IPS-NIHi11 (cell line): ENCODE measurements at places on chromosomes 2 and 18.

DNA sequence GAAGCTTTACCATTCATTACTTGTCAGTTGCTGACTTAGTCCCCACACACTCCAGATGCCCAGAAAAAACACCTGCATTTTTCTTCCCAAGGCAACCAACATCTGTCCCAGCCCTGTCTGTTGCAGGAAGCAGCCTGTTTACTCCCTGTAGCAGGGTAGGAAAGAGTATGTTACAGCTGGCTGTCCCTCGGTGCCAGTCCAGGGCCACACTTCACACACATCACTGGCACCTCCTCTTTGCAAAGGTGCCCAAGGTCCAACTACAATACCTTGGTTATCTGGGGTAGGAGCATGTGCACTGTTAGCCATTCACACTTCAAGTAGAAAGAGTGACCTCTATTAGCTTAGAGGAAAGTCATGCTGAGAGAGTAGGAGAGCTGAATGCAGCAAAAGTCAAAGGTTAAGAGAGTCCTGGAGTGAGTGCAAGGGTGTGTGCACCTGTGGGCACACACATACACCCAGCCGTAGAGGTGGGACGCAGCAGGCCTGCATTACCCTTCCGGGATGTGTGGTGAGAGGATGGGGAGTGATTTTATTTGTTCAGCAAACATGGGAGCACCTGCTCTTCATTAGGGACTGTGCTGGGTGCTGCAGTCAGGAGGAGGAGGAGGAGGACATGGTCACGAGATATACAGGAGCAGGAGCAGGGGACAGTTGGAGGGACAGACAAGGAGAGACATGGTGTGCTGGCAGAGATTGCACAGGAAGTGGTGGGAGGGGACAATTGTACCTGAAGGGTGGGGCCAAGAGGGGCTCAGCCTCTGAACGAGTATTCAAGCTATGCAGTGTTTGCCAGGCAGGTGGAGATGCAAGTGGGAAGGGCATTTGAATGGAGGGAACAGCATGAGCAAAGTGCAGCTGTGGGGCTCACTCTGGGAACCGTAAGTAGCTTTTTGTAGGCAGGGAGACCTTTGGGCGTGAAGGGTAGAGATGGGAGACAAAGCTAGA, 69.8 kb downstream of the TSN start:
- DNase-seq, result no peak

DNA sequence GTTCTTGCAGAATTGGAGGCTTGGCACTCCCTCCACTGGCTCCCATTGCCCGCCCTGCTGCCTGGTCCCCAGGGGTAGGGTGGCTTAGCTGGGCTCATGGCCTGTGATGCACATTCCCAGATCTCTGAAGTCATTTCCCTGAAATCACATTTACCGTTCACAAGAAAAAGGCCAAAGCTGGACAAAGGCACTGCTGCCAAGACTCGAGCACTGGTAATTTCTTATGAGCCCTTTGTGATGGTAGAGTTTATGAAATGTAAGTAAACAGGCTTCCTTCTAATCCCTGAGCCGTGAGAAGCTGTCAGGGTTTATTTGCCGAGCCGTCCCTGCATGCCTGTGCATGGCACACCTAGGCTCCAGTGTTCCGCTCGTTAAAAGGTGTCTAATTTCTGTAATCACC, 247.2 kb upstream of the EPAS1 start:
- DNase-seq, result no peak

- DNase-seq, result no peak
Observed at GRCh38 chr2:67412424-67412823, 15.3 kb downstream of the ETAA1 start.

- DNase-seq, result no peak
Observed at GRCh38 chr18:48752478-48752877, 198.3 kb downstream of the SMAD7 start.

DNA sequence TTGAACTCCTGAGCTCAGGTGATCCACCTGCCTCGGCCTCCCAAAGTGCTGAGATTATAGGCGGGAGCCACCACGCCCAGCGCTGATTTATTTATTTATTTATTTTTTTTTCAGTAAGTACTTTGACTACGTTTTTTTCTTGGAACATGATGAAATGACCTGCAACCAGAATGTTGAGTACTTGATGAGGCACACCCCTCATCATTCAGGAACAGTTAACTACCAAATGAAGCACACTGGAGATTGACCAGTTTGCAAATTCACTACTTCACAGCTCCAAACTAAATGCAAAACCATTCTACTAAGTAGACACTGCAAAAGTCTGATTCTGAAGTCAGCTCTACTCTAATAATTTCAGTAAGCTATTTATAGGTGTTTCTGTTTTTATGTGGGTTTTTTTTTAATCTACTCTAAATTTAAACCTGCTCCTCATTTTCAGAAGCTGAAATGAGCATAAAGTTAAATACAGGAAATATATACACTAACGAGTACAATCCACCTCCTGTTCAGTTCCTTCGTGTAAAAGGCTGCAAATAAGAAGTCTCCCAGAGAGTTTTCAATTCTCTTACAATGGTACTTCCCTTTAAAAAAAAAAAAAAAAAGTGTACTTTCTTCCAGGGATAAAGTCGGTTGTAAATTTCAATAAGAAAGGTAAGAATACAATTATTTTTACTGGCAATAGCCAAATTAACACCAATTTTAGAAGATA, 1.4 kb downstream of the GFPT1 start:
- DNase-seq, result no peak

GRCh38 chr2:129735576-129735975, 243.9 kb upstream of the RAB6C start:
- DNase-seq, result no peak

DNA sequence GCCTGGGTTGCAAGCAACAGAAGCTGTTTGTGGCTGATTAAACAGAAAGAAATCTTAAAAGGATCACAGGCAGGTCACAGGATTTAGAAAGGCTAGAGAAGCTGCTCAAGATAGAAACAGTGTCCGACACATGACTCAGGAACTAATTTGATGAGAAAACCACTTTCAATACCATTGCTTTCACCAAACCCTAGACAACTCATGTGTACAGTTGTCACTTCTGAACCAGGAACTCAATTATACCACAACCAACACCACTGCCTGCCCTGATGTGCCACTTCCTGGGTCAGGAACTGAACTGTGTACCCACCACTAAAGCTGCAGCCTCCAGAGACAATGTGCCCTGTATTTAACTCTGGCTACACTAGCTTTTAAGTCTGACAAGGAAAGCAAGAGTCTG, 56.0 kb downstream of the TMEM247 start:
- DNase-seq, result no peak

GRCh38 chr2:144596073-144596871, 76.4 kb upstream of the ZEB2 start:
- DNase-seq, result no peak

DNA sequence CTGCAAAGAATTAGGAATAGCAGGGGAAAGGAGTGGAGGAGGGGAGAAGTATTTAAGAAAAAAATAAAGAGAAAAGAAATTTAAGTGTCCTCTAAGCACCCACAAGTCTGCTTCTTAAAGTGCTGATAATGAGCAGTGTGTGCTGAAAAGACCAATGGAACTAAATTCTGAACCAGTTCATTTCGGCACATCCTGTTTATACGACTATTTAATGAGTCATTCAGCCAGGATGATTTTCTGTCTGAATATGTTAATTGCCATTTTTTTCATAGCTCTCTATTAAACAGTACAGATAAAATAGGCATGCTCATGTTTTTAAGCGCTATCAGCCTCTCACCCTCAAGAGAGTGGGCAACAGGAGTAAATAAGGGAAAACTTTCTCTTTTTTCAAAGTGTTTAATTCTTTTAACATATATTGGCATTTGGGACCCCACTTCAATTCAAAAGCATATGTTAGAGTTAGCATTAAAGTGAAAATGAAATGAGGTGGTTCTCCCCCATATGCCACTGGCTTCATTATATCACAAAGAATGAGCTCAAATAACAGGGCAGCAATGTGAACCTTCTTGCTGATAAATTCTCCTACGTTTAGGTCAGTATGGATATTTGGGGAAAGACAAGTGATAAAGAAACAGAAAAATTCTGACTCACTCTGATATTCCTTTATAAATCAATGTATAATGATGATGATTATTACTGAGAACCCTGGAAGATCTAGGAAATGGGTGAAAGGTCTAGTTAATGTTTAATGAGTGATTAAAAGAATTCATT, 87.5 kb downstream of the TCF4 start:
- DNase-seq, result no peak

GRCh38 chr18:74326231-74326630, 10.6 kb downstream of the C18orf63 start:
- DNase-seq, result no peak

DNA sequence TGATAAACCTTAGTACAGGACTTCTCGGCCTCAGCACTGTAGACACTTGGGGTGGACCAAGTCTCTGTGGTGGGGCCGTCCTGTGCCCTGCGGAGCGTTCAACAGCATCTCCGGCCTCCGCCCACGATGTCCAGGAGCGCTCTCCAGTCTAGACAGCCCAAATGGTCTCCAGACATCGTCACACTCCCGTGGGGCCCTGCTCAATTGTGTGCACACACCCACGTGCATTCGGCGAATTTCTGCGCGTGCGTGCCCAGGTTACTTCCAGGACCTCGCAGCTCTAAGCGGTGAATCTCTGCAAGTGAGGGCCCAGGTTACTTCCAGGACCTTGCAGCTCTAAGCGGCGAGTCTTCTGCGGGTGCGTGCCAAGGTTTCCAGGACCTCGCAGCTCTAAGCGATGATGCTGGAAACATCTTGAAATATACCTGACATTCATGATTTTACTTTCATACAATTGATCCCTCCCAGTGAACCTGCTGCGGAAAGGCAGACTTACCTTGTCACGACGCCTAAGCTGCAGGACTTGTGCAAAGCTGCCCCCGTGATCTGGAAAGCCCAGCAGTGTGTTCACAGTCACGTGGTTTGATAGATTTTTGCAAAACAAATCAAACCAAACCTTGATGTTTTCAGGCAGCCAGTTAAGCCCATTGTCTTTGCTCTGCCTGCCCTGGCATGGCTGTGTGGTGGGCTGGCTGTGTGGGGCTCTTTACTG, 16.1 kb upstream of the OTOS start:
- no peak for DNase-seq

DNA sequence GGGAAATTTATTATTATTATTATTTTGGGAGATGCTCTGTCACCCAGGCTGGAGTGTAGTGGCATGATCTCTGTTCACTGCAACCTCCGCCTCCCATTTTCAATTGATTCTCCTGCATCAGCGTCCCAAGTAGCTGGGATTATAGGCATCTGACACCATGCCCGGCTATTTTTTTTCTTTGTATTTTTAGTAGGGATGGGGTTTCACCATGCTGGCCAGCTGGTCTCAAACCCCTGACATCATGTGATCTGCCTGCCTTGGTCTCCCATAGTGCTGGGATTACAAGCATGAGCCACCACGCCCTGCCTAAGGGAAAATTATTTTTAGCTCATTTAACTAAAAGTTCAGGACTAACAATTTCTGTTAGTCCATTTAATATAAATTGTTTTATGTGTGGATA, 109.2 kb upstream of the SESTD1 start:
- DNase-seq, result no peak

GRCh38 chr2:53475321-53475720, 292.3 kb upstream of the CHAC2 start:
- DNase-seq, result no peak

GRCh38 chr2:78009289-78009688, 487.1 kb upstream of the LRRTM4 start:
- no peak for DNase-seq
